ENCODE measurements at places on chromosomes 12 and 14. TPM values are rescaled to one million over a fixed set of nuclear protein-coding genes. Genes with fewer than 3 reads are reported as not detected.

- H3K4me3 ChIP-seq = no peak overlapping the region
- H3K27ac ChIP-seq = no peak overlapping the region
- H3K27me3 ChIP-seq = no peaks in the 10 kb centered on the region
- DNase-seq = no peak
- H3K36me3 ChIP-seq = no peaks in the 10 kb centered on the region
- H3K4me1 ChIP-seq = peaks cover 73% of the 10 kb centered on the region
Measured at GRCh38 chr12:92138144-92138543, 7.5 kb downstream of the BTG1 start.

DNA sequence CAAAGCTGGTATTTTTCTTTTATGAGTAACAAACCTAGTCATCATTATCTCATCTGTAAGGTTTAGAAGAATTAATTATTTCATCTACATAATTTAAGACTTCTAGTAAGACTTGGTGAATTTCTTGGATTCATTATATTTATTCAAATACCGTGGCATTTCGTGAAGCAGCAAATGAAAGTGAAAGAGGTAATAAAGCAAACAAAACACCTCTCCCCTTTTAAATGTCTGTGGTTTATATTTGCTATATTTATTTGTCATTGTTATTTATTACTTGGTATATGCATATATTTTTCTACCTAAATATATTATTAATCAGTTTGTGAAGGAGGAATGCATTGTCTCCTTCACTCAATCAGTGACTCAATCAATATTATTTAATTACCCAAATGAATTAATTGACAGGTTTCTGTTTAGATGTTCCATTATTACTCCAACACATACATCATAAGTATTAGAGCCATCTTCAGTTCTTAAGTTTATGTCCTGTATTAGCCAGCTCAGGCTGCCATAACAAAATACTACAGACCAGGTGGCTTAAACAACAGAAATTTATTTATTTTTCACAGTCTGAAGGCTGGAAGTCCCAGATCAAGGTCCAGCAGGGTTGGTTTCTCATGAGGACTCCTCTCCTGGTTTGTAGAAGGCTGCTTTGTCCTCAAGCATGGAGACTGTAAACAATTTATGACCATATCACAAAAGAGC is 6.6 kb downstream of the CFAP54 start:
- peaks cover 25% of the 10 kb centered on the region for H3K4me1 ChIP-seq
- no peaks in the 10 kb centered on the region for H3K27me3 ChIP-seq
- no peaks in the 10 kb centered on the region for H3K36me3 ChIP-seq
- no peak overlapping the region for H3K4me3 ChIP-seq

The CCDC177 gene
- not detected for polyA plus RNA-seq

GRCh38 chr12:59723520-59723919 is 127.7 kb downstream of the SLC16A7 start:
- H3K27me3 ChIP-seq = no peaks in the 10 kb centered on the region
- peaks cover 12% of the 10 kb centered on the region for H3K4me1 ChIP-seq
- DNase-seq = peak; percentile 4
- no peaks in the 10 kb centered on the region for H3K36me3 ChIP-seq
- no peak overlapping the region for H3K4me3 ChIP-seq
- peak overlapping the region; percentile 46 for H3K27ac ChIP-seq

Data from HepG2 (cell line).